GF-D8 (cell line): ENCODE measurements at places on chromosomes 6 and 20.

DNA sequence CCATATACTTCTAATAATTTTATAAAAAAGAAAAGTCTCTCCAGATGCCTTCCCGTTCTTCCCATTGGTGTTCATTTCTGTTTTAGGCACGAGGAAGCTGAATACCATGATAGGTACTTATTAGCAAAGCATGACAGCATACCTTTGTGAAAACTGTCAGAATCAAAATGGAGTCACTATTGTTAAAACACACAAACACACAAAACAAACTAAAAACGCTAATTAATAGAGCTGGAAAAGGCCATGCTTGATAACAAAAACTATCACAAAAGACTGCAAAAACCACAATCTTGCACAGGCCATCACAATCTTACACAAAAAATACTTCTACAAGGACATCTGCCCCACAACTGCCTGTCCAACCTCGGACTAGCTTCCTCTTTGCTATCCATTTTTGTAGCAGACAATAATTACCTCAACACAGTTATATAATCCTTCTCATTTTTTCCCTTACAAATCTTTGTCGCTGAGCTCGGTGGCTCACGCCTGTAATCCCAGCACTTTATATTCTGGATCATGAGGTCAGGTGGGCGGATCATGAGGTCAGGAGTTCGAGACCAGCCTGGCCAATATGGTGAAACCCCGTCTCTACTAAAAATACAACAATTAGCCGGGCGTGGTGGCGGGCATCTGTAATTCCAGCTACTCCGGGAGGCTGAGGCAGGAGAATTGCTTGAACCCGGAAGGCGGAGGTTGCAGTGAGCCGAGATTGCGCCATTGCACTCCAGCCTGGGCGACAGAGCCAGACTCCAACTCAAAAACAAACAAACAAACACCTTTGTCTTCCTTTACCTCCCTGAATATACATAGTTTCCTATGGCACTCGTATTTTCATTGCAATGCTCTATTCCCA lies 3.2 kb upstream of the ABT1 start:
- no peak for DNase-seq

DNA sequence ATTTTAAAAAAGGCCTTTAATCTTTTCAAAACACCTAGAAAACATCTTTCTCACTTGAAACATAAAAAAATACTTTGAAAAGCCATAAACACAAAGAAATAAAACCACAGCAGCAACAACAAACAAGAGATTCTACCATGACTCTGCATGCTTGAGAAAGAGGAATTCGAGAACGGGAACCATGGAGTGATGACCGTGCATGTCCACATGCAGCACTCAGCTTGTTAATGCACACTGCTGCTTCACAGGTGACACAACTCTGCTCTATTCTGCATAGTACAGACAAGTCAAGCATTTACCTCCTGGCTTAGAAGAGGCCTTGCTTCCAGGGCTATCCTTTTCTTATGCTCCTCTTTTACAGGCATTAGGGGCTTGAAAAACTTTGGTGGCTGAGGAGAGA lies 64.9 kb upstream of the NUP153 start:
- no peak for DNase-seq

DNA sequence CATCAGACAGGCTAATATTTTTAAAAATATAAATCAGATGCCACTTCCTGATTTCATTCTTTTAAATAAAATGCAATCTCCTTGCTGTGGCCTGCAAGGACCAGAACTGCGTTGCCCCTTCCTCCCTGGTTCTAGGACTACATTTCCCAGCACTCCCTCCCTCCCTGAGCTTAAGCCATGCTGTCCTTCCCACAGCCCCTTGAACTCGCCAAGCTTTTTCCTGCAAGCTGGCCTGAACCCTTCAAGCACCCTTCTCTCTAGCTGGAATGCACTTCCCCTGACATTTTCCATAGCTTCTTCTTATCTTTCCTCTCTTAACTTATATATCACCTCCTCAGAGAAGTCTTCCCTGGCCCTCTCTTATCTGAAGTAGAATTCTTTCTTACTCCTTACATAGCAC lies 6.1 kb upstream of the DOK5 start:
- DNase-seq, result no peak

DNA sequence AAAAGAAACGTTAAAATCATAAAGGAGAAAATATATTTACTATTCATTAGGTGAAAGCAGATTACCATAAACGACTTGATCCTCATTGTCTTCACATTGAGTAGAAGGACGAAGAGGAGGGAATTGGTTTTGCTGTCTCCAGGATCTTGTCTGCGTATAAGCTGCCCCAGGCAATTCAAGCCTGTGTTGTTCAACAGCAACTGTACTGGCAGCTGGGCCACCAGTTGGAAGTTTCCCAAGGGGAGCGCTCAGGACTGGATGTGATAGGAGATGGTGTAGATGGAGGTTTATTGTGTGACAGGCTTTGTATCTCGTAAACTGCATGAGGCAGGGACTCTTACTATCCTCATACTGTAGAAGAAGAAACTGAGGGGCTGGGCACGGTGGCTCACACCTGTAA lies 3.9 kb upstream of the FANCE start:
- DNase-seq, result no peak

DNA sequence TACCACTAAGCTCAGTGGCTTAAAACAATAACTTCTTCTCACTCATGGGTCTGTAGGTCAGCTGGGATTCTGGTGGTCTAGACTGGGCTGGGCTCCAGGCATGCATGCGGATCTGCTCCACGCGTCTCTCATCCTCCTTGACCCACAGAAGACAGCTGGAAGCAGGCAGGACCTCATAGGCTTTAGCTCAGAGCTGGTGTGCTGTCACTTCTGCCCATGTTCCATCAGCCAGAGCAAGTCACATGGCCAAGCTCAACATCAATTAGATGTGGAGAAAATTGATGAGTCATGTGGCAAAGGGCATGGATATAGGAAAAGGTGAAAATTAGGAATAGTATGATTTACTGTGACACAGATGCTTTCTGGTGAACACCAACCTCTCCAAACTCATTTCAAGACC lies 57.4 kb upstream of the PSMF1 start:
- no peak for DNase-seq

- DNase-seq, result no peak
Observed at GRCh38 chr6:17504005-17504404, 96.1 kb upstream of the FAM8A1 start.

DNA sequence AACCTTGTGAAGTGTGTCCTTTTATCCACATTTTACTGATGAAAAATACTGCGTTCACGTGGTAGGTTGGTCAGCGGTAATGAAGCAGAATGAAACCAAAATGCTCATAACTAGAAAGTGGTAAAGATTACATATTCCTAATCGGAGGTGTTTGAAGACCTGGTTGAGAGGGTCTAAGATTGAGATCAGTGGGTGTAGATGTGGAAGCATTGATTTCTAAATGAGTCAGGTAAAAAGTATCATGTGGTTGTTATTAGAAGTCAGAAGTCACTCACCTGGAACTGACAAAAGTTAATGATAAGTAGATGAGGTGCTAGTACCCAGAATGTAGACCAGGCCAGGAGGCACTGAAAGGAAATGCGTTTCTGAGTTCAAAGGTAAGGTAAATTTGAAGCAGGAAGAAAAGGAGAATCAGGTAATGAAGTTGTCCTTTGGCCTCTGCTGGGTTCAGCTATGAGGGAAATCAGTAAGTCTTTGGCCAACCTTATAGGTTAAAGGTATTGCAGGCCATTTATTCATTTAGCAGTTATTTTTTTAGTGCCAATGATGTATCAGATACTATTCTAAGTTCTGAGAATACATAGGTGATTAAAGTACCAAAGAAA lies 31.2 kb downstream of the FAM83B start:
- no peak for DNase-seq

- DNase-seq, result no peak
Observed at GRCh38 chr6:4668271-4669179, 107.7 kb upstream of the CDYL start.

GRCh38 chr6:5096482-5096881 lies 11.3 kb downstream of the PPP1R3G start:
- no peak for DNase-seq

- DNase-seq, result no peak
Observed at GRCh38 chr20:41135888-41136679, 1.3 kb upstream of the PLCG1 start.

- no peak for DNase-seq
Observed at GRCh38 chr6:154499855-154500589, 10.5 kb downstream of the CNKSR3 start.

GRCh38 chr6:27049863-27050781 lies 197.4 kb upstream of the PRSS16 start:
- no peak for DNase-seq

DNA sequence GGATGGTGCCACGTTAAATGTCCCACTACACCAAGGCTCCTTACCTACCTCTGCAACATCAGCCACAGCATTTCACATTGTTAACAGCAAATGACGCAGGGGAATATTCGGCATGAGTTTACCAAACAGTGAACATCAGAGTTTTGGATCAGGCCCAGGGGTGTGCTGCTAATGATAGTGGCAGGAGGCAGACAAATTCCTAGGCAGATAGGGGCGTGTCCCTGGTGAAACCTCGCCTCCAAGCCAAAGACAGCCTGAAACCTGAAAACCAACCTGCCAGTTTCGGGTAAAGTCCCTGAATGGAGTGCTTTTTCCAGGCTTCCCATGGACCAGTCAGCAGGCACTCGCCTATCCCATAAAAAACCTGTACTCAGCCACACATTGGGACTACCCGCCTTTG lies 133.6 kb downstream of the SH3BGRL2 start:
- DNase-seq, result no peak

DNA sequence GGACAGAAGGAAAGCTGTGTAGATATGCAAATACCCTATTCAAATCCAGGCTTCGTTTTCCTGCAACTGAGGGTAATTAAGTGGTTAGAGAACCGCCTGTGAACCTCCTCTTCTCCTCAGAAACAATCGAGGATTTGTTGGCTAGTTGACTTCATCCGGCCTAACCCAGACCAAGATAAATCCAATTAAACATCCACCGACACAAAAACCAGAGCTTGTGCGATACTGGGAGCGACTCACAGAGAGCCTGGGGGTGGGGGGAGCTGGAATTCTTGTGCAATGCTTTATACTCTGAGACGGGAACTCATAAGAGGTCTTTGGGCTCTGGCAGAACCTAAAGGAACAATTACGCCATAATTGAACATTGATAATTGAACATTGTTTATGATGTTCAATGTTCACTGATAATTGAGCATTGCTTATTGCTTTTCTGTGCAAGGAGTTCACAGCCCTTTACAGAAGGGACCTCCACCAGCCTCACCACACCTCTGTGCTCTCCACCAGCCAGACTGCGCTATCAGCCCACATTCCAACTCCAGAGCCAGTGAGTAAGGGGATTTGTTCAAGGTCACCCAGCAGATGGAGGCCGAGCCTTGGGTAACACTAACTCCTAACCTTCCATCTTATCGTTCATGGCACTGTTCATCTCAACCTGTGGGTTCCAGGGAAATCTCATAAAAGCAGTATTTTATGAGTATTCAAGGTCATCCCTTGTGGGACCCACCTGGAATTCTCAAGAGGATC lies 429.6 kb upstream of the JARID2 start:
- no peak for DNase-seq

GRCh38 chr20:53750827-53751619 lies 157.4 kb upstream of the ZNF217 start:
- peak; percentile 30 for DNase-seq

DNA sequence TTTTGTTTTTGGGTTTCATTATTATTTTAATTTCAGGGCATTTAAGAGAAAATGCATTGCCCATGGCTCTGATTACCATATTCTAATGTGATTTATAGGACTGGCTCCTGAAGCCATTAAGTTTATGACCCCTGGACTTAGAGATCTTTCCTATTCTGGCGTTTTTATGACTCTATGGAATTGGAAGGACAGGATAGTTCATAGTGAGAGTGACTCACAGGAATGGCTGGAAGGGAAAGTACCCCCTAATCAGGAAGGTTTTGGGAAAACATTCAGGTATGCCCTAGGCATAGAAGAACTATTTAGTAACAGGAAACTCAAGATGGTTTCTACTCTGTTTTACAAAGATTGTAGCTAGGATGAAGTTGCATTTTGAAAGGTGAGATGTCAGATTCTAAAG lies 108.6 kb upstream of the SLC2A12 start:
- DNase-seq, result no peak

- DNase-seq, result no peak
Observed at GRCh38 chr6:145865595-145865994, 51.0 kb upstream of the FBXO30 start.

DNA sequence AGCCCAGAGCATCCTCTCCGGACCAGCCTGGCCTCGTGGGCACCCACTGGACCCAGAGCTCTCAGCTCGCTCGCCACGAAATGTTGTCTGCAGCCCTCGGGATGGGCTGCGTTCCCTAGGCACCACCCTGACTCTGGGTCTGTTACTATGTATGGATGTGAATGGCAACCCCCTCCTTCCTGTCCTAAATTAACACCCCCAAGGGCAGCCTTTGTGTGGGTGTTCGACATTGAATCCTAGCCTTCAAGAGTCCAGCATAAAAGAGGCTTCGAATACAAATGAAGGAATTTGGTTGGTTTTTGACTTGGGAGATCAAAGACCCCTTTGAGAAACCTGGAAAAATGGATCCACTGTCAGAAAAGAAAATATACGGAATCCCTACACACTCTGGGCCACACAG lies 86.1 kb downstream of the BMP7 start:
- DNase-seq, result no peak

GRCh38 chr6:118881440-118882313 lies 12.3 kb upstream of the ASF1A start:
- no peak for DNase-seq

GRCh38 chr6:15623276-15624116 lies 39.3 kb downstream of the DTNBP1 start:
- peak; percentile 15 for DNase-seq

- no peak for DNase-seq
Observed at GRCh38 chr20:1313236-1313964, 15.5 kb downstream of the SDCBP2 start.

DNA sequence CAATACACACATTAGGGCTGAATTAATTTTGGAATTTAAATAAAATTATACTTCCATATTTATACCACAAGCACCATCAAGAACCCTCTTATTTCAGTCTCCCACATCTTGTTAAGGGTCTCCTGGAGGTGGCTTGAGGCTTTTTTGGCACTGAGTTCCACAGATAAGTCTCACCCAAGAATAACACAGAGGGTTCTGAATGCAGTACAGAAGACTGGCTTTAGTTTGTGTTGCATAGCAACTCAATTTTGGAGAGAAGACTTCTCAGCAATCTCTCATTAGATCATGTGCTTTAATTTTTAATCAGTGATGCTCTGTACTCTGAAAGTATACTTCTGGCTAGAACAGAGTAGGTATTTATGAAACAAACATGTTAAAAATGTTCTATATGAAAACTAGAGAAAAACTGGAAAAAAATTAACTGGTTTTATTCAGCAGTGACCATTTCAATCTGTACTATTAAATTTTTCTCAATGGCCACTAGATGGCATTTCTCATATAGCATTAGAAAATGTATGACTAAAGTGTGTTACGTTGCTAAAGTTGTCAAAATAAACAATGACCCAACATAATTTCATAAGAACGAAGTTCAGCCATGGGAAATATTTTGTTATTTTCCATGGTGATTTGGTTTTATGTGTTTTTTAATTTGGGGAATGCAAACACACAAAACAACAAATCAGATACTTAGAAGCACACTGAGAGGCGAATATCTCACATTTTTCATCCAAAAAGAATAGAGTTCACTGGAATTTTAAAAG lies 32.7 kb upstream of the MAP7 start:
- peak; percentile 19 for DNase-seq

GRCh38 chr6:11586117-11586516 lies 48.6 kb downstream of the TMEM170B start:
- DNase-seq, result no peak
